ENCODE measurements at places on chromosomes 2 and 18. TPM values are rescaled to one million over a fixed set of nuclear protein-coding genes. Genes with fewer than 3 reads are reported as not detected.

The HK2 gene
- total RNA-seq, result 76.4 TPM

The ANKRD30BL gene
- 0.29 TPM for total RNA-seq

The TMEM163 gene
- total RNA-seq, result under 0.01 TPM

The ANKRD23 gene
- total RNA-seq, result 1.8 TPM

The DPP10 gene
- not detected for total RNA-seq

The ARHGAP15 gene
- total RNA-seq, result 0.88 TPM

The REG1B gene
- total RNA-seq, result not detected

GRCh38 chr2:78147466-78147865 is 625.3 kb upstream of the LRRTM4 start:
- H3K27me3 ChIP-seq, result no peaks in the 10 kb centered on the region
- H3K27ac ChIP-seq, result no peak overlapping the region
- H3K36me3 ChIP-seq, result no peaks in the 10 kb centered on the region
- H3K4me3 ChIP-seq, result no peak overlapping the region
- no peaks in the 10 kb centered on the region for H3K4me1 ChIP-seq

DNA sequence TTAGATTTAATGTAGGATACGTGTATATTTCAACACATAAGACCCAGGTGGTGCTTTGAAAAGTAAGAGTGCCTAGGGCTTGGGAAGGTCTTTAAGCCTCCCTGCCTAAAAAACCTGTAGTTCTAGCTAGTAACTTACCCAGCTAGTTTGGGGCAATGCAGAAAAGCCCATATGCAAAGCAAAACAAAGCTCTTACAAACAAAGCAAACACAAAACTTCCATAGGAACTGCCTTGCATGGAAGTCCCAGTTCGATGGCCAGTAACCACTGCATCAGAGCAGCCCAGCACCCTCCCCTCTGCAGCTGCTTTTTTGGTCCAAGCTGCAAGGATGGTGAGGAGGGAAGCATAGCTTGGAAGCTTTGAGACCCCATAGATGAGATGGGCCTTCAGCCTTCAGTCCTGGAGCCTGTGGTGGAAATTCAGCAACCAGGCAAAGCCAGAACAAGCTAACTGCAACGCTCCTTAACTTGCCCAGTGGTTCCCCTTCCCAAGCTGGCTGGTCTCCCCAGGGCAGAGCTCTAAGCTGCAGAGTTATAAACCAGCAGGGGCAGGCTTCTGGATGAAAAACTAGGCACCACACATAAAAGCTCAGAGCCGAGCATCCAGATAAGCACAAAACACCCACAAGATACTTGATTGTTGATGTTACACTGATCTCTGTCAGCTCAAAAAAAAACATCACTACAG is 16.2 kb downstream of the C2orf76 start:
- no peak overlapping the region for H3K27ac ChIP-seq
- H3K36me3 ChIP-seq, result no peaks in the 10 kb centered on the region
- H3K27me3 ChIP-seq, result no peaks in the 10 kb centered on the region
- no peak for DNase-seq
- no peak overlapping the region for H3K4me3 ChIP-seq

GRCh38 chr18:56391931-56392590 is 246.3 kb downstream of the TXNL1 start:
- no peak overlapping the region for H3K27ac ChIP-seq
- no peak overlapping the region for H3K4me3 ChIP-seq
- no peaks in the 10 kb centered on the region for H3K27me3 ChIP-seq
- H3K4me1 ChIP-seq, result no peaks in the 10 kb centered on the region
- no peaks in the 10 kb centered on the region for H3K36me3 ChIP-seq
- DNase-seq, result no peak

DNA sequence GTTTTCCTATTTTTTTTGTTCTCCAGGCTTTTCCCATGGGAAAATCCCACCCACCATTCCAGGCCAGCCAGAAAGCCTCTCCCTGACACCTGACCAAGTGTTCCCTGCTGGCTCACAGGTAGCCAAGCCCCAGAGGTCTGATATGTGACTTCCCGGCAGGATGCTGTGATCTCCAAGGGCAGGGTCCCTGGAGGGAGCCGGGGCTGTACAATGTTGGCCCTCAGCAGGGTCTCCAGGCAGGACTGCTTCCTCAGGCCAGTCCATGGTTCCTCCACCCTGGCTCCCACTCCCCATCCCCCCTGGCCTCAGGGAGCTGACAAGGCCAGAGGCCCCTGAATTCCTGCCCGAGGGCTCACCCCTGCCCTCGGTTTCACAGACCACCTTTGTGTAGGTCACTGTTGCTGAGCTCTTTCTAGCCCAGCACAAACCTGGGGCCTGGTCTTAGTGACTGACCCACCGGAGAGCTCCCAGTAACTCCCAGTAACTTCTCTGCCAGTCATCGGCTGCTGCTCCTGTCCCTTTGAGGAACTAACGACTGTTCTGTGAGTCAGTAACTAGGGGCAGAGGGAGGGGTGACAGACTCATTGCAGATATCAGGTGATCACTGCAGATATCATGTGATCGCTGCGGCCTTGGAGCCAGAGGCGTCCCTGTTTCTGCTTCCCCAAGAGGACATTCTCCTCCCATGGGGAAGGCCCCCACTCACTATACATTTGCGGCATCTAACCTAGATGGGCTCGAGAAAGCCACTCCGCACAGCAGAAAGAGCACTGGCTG is 38.7 kb downstream of the SDC1 start:
- no peak overlapping the region for H3K4me3 ChIP-seq
- peak; percentile 88 for DNase-seq
- H3K27ac ChIP-seq, result no peak overlapping the region
- H3K4me1 ChIP-seq, result peaks cover 15% of the 10 kb centered on the region
- H3K36me3 ChIP-seq, result no peaks in the 10 kb centered on the region

- DNase-seq, result no peak
- H3K4me3 ChIP-seq, result no peak overlapping the region
Observed at GRCh38 chr2:181984060-181984459, 1.6 kb upstream of the PPP1R1C start.

GRCh38 chr2:67054728-67055127 is 342.4 kb upstream of the ETAA1 start:
- no peak overlapping the region for H3K4me3 ChIP-seq
- DNase-seq, result no peak
- H3K27me3 ChIP-seq, result no peaks in the 10 kb centered on the region

DNA sequence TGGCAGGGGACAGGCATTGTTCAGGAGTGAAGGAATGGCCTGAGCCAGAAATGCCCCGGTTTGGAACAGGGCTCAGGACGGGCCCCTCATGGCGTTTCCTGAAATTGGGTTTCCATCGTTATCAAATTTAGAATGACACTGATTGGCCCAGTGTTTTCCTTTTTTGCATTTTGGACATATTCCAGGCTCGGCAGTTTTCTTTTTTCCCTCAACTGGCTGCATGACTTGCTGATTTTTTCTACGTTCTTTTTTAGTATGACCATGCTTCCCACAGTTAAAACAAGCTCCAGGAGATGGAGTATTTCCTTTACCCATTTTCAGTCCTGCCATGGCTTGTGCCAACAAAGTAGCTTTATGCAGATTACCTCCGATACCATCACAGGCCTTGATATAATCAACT is 20.4 kb upstream of the LYG2 start:
- H3K27me3 ChIP-seq, result no peaks in the 10 kb centered on the region
- H3K4me1 ChIP-seq, result peaks cover 5% of the 10 kb centered on the region
- DNase-seq, result no peak
- no peaks in the 10 kb centered on the region for H3K36me3 ChIP-seq
- no peak overlapping the region for H3K4me3 ChIP-seq

DNA sequence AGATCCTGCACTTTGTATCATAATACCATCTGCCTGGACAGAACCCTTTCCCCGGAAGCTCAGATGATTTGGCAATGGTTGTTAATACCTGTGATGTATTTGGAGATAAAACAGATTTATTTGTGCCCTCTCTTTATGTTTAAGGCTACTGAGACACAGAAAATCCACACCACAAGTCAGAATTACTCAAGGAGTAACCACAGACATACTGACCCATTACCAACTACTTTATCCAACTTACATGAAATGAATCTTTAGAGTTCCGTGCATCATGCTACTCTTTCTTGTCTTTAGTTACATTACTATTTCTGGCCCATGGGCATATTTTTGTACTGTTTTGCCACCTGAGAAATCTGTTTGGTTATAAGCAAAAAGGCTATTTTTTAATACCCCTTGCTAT is 384.0 kb downstream of the STK39 start:
- H3K27me3 ChIP-seq, result no peaks in the 10 kb centered on the region
- no peak overlapping the region for H3K4me3 ChIP-seq
- no peaks in the 10 kb centered on the region for H3K4me1 ChIP-seq
- H3K36me3 ChIP-seq, result no peaks in the 10 kb centered on the region

DNA sequence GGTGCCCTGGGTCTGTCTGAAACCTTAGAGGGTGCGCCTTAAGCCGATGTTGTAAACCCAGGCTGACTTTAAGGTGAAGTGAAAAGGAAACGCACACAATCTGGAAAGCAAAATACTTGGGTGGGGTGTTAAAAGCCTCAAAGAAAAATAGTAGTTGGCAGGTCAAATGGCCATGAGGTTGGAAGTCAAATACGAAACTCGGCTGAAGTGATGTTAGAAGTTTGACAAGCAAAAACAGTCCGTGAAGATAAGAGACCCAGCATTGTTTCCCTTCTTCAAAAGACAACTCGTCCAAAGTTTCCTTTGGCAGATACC is 1.4 kb upstream of the CDC42EP3 start:
- peaks cover 22% of the 10 kb centered on the region for H3K36me3 ChIP-seq
- H3K27me3 ChIP-seq, result no peaks in the 10 kb centered on the region
- peak overlapping the region; percentile 93 for H3K4me3 ChIP-seq
- no peak overlapping the region for H3K27ac ChIP-seq

DNA sequence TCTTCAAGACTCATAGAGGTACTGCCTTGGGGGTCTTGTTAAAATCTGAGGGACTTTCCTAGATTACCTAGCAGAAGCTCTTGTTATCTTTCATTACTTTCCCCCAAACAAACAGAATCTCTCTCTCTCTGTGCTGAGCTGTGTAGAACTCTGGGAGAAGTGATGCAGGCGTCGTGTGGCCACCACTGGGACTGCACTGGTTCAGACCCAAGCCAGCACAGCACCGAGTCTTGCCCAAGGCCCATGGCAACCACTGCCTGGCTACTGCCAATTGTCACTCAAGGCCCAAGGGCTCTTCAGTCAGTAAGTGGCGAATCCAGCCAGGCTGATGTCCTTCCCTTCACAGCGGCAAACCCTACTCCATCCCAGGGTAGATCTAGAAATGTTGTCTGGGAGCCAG is 28.6 kb downstream of the PPP1R1C start:
- no peak overlapping the region for H3K4me3 ChIP-seq
- no peaks in the 10 kb centered on the region for H3K36me3 ChIP-seq
- no peak for DNase-seq
- H3K27me3 ChIP-seq, result no peaks in the 10 kb centered on the region
- peaks cover 7% of the 10 kb centered on the region for H3K4me1 ChIP-seq

DNA sequence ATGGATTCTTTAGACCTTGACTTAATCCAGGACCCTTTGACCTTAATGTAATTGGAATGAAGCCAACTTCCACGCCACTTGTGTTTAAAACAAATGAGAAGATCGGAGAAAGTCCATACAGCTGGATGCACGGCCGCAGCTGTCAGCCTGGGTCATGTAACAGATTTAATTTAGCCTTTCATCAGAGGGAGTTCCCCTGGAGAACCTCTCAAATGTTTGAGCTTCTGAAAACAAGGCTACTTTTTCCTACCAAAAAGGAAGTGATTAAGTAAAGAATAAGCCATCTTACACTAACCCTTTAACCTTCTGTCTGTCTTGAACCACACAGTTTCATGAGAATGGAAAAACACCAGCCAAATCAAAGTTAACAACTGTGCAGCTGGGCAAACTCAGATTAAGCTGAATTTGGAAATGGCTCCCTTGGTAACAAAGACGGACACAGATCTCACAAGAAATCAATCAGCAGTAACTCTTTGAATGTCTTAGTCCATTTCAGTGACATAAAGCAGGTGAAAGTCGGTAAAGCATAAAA is 103.6 kb downstream of the DOCK10 start:
- peak overlapping the region; percentile 22 for H3K4me3 ChIP-seq
- peak; percentile 54 for DNase-seq
- H3K27me3 ChIP-seq, result no peaks in the 10 kb centered on the region
- peak overlapping the region; percentile 30 for H3K27ac ChIP-seq
- H3K36me3 ChIP-seq, result no peaks in the 10 kb centered on the region

DNA sequence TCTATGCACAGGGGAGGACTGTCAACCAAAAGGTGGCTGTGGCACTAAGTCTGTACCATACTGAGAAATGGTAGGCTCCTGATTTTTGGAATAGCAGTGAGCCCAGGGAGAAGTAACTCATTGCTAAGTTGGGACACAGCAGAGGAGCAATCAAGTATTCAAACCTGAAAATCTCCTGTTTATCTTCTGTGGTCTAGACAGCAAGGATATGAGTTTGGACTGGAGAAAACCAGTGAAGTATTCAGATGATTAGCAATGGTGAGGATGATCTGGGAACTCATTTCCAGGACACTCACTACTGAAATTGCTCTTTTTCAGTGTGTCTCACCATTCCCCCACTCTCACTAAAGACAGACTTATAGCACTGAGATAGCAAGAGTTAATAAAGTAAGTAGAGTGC is 112.0 kb downstream of the GULP1 start:
- H3K4me3 ChIP-seq, result no peak overlapping the region

DNA sequence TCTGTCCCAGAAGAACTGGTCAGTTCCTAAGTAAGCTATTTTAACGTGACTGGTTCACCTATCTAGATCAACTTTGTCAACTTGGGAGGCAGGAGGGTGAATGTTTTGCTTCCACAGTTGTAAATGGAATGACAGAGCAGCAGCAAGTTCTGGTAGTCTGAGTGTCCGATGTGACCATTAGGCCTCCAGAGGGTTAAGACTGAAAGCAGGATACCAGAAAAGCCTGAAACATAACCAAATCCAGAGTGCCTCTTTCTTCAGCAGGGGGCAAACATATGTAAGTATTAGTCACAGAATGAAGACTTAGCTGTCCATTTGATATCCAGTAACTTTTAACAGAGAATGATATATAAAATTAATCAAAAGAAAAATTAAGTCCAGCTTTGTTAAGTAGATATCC is 9.2 kb downstream of the HOXD3 start:
- no peak overlapping the region for H3K4me3 ChIP-seq
- no peaks in the 10 kb centered on the region for H3K36me3 ChIP-seq
- DNase-seq, result peak; percentile 50
- H3K27ac ChIP-seq, result no peak overlapping the region

DNA sequence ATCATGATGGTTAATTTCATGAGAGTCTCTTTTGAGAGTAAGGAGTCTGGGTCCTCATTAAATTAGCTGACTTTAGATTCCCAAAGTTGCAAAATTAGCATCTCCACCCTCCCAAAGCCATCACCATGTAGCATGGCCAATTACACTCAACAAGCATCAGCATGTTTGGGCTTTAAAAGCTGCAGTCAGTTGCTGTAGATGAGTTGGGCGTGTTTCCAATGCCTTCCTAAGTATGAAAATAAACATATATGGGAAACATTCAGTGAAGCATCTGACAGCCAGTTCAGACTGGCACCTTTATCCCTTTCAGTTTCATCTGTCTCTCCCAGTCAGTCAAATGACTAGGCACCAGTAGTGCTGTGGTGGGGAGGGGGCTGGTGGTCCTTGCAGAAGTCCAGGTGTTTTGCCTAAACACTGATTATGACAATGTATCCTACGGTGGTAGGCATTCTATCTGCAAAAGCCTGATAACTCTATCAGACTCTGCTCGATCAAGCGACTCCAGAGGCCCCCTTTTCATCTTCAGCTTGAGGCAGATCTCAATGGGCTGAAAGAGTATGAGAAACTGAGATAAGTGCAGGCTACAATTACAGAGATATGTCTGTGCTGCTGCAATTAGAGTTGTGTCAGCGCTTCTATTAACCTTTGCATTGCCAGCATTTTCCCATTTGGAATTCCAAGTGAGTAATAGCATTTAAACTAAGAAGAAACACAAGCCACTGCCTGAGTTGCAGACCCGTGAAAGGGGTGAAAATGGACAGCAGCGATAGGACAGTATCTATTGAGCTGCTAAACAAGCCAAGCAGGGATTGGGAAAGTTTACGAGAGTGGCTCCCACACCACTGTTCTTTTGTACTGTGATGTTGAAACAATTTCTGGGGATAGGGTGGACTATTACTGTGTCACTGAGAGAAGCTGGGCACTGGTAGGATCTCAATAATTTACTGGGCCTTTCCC is 67.3 kb upstream of the SPOPL start:
- no peak overlapping the region for H3K27ac ChIP-seq
- no peaks in the 10 kb centered on the region for H3K36me3 ChIP-seq
- H3K4me3 ChIP-seq, result no peak overlapping the region
